ENCODE measurements at places on chromosomes 2 and 18. TPM values are rescaled to one million over a fixed set of nuclear protein-coding genes. Genes with fewer than 3 reads are reported as not detected.
A peak's percentile ranks its signal among the peaks of the same experiment; 100 is the strongest.

G6PC2 gene
- total RNA-seq: not detected

DNA sequence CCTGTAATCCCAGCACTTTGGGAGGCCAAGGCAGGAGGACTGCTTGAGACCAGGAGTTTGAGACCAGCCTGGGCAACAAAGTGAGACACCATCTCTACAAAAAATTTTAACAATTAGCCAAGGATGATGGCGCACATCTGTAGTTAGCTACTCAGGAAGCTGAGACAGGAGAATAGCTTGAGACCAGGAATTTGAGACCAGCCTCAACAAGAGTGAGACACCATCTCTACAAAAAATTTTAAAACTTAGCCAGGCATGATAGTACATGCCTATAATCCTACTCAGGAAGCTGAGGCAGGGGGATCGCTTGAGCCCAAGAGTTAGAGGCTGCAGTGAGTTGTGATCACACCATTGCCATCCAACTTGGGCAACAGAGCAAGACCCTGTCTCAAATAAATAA, 7.0 kb downstream of the MEMO1 start:
- no peak for DNase-seq

DNA sequence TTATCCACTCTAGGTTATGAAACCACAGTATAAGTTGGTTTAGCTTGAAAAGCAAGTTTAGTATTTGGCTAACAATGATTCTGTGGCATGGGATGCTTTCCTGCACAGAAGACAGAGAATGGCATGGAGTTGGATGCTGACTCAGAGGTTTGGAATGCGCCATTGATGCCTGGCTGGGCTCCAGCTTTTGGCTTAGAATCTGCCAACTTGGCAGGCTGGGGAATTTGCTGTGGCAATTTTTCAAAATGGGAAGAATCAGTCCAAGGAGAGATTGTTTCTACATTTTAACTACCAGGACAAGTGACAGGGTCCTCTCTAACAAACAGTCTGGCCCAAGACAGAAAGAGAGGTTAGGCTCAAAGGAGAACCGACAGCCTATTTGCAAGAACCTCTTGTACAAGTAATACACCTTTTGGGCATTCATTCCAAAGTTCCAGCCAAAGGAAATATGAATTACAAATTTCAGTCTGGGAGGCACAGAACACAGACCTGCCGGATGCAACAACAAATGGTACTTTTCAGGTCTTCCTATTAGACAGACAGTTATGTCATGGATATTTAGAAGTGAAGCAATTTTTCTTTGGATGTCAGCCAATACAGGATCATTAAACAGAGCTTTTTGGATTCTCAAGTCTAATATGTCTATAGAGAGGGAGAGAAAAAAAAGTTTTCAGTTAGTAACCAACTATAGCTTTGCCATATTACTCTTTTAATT, 1027.7 kb downstream of the TMEM182 start:
- DNase-seq: no peak

DSG4 gene
- total RNA-seq: not detected

DNA sequence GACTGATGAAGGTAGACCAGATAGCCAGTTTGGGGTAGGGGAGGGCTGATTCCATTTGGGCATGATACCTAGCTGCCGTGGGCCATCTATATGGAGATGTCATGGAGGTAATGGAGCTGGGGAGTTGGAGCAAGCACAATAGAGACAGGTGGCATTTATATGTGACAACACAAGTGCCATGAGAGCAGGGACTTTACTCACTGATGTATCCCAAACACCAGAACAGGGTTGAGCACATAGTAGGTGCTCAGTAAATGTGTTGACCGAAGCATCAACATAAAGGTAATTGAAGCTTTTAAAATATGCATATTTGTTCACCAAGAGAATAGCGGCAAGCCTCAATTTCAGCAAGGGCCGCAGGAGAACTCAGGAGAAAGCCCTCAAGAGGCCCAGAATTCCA, 15.0 kb downstream of the SLC30A3 start:
- DNase-seq: no peak

GRCh38 chr18:48393170-48393569, 16.0 kb downstream of the ZBTB7C start:
- no peak for DNase-seq

C2orf72 gene
- total RNA-seq: 0.22 TPM

GAREM1 gene
- 0.33 TPM for total RNA-seq

CCL20 gene
- total RNA-seq: not detected

DNA sequence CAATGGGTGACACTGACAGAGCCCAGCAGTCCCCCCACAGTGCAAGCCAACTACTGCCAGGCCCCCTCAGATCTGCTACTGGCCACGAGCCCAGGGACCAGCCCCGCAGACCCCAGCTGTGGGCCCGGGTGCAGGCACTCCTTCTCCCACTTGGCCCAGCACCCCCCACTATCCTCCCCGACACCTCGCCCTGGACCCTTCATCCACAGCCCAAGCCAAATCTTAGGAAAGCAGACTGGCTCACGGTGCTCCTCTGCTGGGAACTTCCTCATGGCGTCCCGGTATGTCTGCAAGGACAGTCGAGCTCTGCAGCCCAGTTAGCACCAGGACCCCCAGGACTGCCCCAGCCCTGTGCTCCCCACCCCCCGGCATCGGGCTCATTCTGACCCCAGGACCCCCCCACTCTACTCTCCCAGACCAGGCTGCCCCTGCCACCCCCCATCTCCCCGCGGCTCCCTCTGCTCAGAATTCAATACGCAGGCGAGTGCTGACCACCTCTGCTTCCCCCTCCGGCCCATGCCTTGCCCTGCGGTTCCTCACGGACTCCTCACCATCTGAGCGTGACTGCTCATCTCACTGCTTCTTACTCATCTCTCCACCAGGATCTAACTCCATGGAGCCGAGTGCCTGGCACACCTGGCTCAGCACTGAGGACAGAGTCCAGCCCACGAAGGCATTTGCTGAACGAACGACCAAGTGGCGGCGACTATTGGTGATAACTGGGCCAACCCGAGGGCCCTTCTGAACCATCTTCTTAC, 85.7 kb downstream of the PXDN start:
- no peak for DNase-seq

- no peak for DNase-seq
Observed at GRCh38 chr2:240295256-240296103, 140.0 kb upstream of the GPC1 start.

GNLY gene
- total RNA-seq: not detected

- DNase-seq: peak; percentile 87
Observed at GRCh38 chr2:10057231-10058107, 14.1 kb downstream of the KLF11 start.

ADGRF3 gene
- total RNA-seq: 0.16 TPM

DNA sequence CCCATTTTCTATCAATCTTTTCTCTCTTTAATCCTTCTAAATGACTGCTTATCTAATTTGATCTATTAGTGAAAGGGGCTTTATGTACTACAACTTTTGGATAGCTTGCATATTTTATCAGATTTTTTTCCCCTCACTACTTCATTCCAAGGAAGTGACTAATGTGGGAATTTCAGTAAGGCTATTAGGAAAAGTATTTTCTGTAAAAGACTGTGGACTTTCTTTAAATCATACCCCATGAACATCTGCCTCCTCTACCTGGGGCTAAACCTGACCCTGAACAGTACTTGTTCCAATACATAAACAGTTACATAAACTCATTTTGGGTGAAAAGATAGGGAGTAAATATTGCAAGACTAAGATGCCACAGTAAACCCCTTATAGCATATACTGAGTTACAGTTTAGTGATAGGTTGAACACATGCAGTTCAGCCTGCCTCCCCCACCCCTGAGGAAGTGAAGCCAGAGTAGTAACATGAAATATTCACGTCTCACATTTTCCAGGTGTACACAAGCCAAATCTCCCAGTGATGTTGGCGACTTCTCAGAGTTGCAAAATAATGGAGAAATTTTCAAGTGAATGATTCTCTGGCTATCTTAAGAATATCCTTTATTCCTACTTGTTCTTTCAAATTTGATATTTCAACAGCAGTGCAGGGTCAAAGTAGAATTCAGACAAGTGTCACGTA, 590.9 kb upstream of the ZEB2 start:
- no peak for DNase-seq

GRCh38 chr2:126534478-126534877, 121.5 kb upstream of the GYPC start:
- no peak for DNase-seq

DNA sequence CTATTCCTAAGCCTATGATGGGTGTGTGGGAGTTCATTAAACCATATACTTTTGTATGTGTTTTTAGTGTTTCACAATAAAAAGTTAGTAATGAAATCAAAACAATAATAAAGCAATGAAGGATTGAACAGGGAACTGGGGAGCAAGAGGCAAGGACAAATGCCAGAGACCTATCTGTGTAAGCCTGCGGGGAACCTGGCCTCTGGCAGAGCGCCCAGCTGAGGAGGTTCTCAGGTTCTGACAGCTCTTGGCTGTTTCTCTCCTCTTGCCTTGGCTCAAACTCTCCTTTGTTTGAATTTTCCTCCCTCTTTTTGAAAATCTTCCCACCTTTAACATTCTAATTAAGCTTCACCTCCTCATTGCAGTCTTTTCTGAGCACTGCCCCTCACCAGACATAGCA, 200.0 kb upstream of the NCKAP5 start:
- DNase-seq: no peak

MYL12B gene
- total RNA-seq: 256 TPM

DNA sequence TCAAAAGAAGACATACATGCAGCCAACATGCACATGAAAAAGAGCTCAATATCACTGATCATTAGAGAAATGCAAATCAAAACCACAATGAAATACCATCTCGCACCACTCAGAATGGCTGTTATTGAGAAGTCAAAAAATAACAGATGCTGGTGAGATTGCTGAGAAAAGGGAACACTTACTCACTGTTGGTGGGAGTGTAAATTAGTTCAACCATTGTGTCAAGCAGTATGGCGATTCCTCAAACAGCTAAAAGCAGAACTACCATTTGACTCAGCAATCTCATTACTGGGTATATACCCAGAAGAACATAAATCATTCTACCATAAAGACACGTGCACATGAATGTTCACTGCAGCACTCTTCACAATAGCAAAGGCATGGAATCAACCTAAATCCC, 95.5 kb upstream of the XIRP2 start:
- DNase-seq: no peak

- DNase-seq: no peak
Observed at GRCh38 chr18:76323891-76324290, 171.2 kb downstream of the ZNF516 start.

DNA sequence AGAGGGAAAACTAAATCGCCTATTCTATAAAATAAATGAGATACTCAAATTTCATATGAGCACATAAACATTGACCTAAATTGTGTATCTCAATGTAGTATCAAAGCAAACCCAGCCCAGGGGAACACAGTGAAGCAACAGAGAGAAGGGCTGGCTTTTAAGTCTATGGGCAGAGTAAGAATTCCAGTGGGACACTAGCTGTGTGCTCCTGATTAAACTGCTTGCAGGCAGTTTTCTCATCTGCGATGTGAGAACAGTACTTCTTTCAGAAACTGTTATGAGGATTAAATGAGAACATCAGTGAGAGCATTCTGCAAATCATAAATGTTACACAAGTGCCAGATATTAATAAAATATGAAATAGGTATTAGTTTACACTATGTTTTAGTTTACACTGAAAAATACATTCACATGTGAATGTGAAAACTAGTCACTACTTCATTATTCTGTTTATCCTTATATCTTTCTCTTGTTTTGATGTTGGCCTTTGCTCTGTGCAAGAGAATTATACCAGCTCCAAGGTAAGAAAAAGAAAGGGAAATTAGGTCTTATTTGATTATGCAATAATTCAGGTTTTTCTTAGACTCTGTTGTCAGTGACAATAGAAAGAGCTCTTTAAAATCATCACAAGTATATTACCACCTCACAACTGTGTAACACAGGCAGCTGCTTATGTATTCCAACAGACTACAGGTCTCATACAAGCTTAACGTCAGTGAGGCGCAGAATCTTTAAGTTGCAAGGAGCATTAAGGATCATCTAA, 47.5 kb downstream of the GAREM1 start:
- DNase-seq: no peak

DNA sequence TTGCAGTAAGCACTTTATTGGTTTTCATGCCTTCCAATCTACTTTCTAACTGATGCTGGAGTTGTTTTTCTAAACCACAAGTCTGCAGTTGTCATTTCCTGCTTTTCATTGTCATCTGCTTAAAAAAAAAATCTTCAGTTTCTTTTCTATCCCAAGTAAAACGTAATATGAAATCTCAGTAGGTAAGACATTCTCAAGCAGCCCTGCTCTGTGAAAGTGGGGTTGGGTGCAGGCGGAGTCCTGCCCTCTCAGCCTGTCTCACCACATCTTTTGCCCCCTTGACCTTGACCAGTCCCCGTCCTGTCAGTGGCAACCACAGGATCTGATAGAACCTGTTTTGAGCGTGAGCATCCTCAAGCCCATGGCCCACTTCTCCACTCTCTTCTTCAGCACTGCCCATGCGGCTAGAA, 80.0 kb upstream of the CPO start:
- no peak for DNase-seq

DNA sequence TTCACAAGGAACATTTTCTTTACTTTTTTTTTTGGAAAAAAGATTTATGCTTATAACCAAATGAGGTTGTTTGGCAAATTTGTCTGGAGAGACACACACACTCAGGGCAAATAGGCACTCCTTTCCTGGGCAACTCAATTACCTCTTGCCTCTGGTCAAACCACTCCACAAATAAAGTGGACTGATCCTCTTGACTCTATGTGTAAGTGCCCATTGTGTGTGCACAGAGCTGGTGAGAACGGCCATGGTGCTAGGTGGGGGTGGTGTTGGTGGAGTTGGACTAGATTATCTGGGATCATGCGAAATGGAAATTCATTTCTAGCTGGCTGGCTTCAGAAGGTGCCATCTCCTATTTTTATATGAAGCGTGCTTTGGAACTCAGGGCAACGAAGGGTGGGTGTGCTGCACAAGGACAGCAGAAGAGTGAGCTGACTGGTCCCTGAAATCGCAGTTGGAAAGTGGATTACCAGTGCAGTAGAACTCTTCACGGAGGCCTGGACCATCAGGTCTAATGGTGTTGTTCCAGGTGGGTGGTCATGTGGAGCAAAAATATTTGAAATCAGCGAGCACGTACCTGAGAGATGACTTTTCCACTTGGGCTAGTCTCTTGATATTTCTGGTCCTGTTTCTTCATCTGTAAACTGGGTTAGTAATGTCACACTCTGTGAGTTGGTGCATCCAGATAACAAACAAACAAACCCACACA, 149.9 kb downstream of the RPIA start:
- DNase-seq: no peak

HMSD gene
- 0.33 TPM for total RNA-seq

DNA sequence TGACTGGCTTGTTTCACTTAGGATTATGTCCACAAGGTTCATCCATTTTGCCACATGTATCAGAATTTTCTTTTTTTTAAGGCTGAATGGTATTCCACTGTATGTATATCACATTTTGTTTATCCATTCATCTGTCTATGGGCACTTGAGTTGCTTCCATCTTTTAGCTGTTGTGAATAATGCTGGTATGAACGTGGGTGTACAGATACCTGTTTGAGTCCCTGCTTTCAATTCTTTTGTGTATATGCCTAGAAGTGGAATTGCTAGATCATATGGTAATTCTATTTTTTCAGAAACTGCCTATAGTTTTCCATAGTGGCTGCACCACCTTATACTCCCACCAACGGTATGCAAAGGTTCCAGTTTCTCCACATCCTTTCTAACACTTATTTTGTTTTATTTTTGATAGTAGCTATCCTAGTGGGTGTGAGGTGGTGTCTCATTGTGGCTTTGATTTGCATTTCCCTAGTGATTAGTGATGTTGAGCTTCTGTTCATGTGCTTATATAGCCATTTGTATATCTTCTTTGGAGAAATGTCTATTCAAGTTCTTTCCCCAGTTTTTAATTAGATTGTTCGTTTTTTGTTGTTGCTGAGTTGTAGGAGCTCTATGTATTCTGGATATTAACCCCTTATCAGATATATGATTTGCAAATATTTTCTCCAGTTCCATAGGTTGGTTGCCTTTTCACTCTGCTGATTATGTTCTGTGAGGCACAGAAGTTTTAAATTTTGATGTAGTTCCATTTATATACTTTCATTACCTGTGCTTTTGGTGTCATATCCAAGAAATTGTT, 40.7 kb downstream of the TTC39C start:
- no peak for DNase-seq
